Ecto neural progenitor cell (in vitro differentiated cells): ENCODE measurements at places on chromosomes 3 and 15.

DNA sequence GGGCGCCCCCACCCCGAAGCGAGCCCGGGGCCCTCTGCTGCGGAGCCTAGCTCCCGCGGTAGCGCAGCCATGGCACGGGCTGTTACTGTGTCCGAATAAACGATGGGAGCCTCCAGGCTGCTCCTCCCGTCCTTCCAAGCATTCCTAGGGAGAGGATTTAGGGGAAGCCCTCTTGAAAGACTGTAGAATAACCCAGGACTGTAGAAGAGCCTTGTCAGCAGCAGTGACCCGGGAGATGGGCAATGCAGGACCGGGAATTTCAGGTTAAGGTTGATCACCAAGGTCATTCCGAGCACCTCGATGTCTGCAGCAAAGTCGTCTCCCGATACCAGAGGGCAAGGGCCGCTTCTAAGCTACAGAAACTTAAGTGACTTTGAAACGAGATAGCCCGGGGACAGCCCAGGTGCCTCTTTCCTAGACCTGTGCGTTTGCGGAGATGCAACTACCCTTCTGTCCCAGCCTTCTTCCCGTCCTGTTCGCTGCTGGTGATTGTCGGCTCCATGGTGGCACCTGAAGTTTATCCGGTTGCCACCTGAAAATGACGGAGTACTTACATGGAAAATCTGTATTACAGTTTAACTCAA is 753 bp upstream of the MYO5A start:
- DNase-seq, result no peak

DNA sequence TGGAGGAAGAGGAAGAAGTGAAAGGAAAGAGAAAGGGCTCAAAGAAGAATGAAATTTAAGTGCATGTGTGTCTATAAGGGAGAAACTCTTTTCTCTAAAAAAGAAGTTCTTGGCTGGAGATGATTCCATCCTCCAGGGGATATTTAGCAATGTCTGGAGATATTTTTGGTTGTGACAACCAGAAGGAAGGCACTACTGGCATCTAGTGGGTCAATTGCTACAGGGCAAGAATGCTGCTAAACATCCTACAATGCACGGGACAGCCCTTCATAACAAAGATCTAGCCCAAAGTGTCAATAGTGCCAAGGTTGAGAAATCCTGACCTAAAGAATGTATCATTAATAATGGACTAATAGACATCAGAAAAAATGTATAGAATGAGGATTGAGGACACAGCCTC is 57.4 kb upstream of the ST3GAL6 start:
- DNase-seq, result no peak

DNA sequence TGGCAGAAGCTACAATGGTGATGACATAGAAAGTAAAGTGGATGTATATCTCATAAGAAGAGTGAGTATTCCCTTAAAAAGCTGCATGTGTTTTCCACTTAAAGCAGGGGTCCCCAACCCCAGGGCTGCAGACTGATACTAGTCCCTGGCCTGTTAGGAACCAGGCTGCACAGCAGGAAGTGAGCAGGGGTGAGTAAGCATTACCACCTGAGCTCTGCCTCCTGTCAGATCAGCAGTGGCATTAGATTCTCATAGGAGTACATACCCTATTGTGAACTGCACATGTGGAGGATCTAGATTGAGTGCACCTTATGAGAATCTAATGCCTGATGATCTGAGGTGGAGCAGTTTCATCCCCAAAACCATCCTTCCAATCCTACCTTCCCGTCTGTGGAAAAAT is 126.1 kb upstream of the CMC1 start:
- DNase-seq, result no peak

- DNase-seq, result no peak
Measured at GRCh38 chr15:72850833-72851232, 67.3 kb upstream of the ADPGK start.

DNA sequence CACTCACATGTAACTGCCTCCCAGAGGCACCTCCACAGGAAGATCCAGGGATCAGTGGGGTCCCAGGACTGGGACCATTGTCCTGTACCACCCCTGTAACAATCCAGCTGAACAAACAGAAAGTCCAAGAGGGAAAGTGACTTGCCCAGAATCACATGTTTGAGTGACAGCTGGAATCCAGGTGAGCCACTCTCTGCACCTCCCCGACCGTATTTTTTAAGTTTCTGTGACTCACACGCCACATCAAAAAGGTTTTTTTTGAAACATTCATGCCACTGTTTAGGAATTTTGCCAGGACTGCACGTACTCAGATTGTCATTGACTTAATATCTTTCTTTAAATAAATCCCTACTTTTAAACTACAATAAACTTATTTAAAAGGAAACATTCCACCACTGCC is 9.8 kb upstream of the SLC6A1 start:
- DNase-seq, result no peak

- no peak for DNase-seq
Measured at GRCh38 chr3:176566757-176567156, 630.5 kb downstream of the TBL1XR1 start.
